ENCODE measurements at places on chromosomes 6 and 20. TPM values are rescaled to one million over a fixed set of nuclear protein-coding genes. Genes with fewer than 3 reads are reported as not detected.

OOEP gene
- polyA plus RNA-seq: 0.06 TPM

DNA sequence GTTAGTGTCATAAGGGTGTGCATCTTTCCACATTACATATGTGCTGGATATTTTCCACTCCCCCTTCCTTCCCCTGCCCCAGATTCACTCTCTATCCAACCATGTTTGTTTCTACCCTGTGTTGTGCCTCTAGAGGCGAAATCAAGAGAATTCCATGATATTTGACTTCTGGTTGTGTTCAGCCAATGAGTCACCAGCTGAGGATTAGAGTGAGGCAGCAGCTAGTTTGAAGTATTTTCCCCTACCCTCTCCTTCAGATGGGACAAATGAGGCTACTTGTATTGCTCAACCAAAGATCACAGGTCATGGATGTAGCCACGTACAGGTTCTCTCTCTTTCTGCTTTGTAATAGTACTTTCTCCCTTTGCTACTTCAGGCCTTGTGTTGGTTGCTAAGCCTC, 24.5 kb upstream of the OR2J2 start:
- no peaks in the 10 kb centered on the region for H3K36me3 ChIP-seq
- H3K4me3 ChIP-seq: no peak overlapping the region
- no peaks in the 10 kb centered on the region for H3K27me3 ChIP-seq

DNA sequence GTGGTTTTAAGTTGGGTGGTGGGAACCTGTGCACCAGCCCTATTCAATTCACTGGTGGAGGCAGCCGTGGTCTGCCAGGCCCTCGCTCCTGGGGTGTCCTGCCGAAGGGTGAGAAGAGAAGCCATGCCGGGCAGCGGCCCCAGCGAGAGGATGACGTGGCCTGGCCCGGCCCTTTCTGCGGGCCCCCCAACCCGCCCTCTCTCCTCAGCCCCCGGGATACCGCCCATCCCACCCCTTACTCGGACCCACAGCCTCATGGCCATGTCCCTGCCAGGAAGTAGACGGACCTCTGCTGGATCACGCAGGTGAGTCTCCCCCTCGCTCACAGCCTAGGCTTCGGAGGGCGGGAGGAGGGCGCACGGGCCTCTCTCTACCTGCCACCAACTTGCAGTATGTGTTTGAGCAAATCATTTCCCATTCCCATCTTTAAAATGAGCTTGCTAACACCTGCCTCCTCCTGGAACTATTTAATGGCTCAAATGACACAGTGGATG, 30.1 kb downstream of the SNPH start:
- H3K36me3 ChIP-seq: no peaks in the 10 kb centered on the region
- no peak overlapping the region for H3K4me3 ChIP-seq
- no peak for DNase-seq
- H3K27ac ChIP-seq: no peak overlapping the region

DNA sequence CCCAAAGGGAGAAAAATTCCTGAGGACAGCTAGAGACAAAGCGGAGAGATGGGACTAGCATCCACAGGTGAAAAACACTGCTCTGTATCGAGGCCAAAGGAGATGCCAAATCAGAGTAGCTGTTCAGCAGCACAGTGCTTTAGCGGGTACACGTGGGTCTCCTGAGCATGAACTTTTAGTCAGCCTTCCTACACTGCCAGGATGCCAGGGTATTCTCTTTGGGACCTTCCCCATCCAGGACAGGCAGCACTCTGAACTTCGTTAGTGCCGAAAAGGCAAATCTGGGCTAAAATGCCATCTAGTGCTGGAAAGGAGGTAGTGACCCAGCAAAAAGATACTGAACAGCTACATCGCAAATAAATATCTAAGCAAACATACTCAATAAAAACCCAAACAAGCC, 64.9 kb downstream of the C6orf58 start:
- H3K4me1 ChIP-seq: no peaks in the 10 kb centered on the region
- no peaks in the 10 kb centered on the region for H3K27me3 ChIP-seq
- no peaks in the 10 kb centered on the region for H3K36me3 ChIP-seq
- H3K4me3 ChIP-seq: no peak overlapping the region

- H3K4me3 ChIP-seq: no peak overlapping the region
- no peaks in the 10 kb centered on the region for H3K27me3 ChIP-seq
- no peak overlapping the region for H3K27ac ChIP-seq
- H3K36me3 ChIP-seq: no peaks in the 10 kb centered on the region
Measured at GRCh38 chr6:37637562-37638413, 59.9 kb downstream of the MDGA1 start.

- H3K36me3 ChIP-seq: no peaks in the 10 kb centered on the region
- no peak overlapping the region for H3K4me3 ChIP-seq
- H3K4me1 ChIP-seq: peaks cover 3% of the 10 kb centered on the region
Measured at GRCh38 chr6:142916881-142917280, 28.1 kb downstream of the HIVEP2 start.

Data from liver (tissue), 10 donors.